ENCODE measurements at places on chromosomes 4 and X. TPM values are rescaled to one million over a fixed set of nuclear protein-coding genes. Genes with fewer than 3 reads are reported as not detected.

- DNase-seq = no peak
These were observed 38.1 kb upstream of the IRAK1 start for GRCh38 chrX:154057791-154058190.

Gene PDGFRA
- 14.1 TPM for total RNA-seq

Gene TEX13D
- total RNA-seq = not detected

DNA sequence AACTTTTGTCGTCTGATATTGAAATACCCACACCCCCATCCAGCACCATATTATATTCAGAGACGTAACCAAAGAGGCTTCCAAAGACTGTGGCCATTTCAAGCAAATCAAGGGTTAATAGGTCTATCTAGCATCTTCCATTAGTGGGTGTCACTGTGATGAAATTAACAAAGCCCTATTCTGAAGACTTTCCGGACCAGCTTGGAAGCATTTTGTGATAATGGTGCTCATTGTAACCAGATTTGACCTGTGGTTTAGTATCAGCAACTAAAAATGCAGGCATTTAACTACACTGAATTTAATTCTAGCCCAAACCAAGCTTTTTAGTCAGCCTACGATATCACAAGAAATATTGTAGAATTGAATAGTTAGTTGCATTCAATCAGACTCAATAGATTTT lies 309.7 kb upstream of the TENM3 start:
- no peak for DNase-seq

DNA sequence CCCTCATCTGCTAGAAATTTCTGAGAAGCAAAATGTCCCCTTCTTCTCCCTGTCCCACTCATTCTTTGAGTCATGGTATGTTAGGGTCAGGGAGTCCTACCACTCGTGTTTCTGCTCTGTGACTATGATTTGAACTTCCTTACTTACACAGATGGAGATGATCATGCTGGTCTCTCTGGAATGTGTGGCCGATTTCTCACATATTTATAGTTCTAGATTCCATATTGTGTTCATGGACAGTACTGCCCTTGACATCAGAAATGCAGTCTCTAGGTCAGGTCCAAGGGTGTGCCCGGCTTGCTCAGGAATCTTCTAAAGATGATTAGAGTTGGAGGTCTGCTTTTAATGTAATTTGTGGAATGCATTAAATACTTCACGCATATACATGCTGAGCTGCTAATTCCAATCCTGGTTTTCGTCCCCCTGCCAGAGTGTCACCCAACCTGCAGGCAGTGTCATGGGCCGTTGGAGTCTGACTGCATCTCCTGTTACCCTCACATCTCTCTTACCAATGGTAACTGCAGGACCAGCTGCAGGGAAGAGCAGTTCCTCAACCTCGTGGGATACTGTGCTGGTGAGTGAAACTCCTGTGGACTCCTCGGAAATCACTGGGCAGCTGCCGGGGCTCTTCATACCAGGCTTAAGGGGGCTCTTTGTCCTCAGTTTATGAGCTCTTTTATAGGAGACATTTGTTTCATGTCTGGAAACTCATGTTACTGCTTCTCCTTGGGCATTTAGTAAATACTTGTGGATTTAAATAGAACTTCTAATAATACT lies 214.1 kb upstream of the ANXA3 start:
- DNase-seq = no peak

Gene CNKSR2
- total RNA-seq = 18.5 TPM

- DNase-seq = no peak
These were observed 3.6 kb downstream of the MECP2 start for GRCh38 chrX:154093965-154094364.

Gene TMEM47
- total RNA-seq = 2.8 TPM

DNA sequence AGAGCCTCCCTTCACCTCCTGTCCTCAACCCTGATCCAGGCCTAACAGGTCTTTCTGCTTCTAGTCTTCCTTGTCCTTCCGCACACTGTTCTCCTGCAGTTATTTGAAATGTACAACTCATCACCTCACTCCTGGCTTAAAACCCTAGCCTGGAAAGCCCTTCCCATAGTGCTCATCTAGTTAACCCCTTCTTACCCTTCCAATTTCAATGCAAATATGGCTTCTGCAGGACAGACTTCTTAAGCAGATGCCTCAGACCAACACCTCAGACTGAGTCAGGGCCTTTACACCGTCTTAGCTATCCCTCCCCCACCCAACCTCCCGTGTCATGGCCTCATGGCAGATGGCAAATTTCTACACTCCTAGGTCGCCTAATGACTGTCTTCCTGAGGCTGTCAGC lies 130.4 kb downstream of the BCOR start:
- DNase-seq = no peak

Gene FHL1
- total RNA-seq = 161 TPM

DNA sequence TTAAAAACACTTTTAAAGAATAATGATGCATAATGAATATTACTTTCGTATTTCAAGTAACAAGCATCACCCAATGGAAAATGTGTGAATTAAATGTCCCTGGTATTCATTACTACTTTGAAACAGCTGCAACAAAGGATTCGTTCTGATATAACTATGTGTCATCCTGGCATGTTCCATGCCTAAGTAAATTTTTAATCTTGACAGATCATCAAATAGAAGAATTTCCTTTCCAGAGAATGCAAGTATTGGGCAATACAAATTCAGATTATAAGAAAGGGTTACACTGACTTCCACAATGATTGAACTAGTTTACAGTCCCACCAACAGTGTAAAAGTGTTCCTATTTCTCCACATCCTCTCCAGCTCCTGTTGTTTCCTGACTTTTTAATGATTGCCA lies 105.3 kb downstream of the SPCS3 start:
- no peak for DNase-seq

Gene USP51
- 2.7 TPM for total RNA-seq

Gene FUNDC1
- total RNA-seq = 19.3 TPM

GRCh38 chr4:147118528-147118927 lies 172.9 kb upstream of the TTC29 start:
- DNase-seq = no peak

DNA sequence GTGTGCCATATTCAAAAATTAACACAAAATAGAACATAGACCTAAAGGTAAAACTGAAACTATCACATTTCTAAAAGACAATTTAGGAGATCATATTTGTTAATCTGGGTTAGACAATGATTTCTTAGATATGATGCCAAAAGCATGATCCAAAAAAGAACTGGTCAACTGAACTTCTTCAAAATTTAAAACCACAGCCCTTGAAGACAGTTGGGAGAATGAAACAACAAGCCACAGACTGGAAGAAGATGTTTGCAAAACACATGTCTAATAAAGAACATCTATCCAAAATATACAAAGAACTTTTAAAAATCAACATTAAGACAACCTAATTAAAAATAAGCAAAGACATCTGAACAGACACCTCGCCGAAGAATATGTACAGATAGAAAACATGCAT lies 19.5 kb downstream of the COMMD8 start:
- DNase-seq = no peak

Gene MAGEC1
- not detected for total RNA-seq

DNA sequence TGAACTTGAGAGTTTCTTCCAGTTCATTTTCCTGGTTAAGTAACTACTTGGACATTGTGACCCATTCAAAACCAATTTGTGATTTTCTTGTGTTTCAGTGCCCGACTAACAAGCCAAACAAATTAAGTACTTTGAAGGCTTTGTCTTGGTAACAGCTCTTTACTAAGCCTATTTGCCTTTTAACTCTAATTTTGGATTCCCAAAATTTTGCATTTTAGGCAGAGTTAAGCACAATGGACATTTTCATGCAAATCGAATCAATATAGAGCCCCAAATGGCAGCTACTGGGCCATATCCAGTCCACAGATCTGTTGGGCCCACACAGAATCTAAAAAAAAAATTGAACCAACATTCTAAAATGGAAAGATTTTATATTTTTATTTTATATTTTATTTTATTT lies 31.4 kb upstream of the CHRNA9 start:
- DNase-seq = no peak

DNA sequence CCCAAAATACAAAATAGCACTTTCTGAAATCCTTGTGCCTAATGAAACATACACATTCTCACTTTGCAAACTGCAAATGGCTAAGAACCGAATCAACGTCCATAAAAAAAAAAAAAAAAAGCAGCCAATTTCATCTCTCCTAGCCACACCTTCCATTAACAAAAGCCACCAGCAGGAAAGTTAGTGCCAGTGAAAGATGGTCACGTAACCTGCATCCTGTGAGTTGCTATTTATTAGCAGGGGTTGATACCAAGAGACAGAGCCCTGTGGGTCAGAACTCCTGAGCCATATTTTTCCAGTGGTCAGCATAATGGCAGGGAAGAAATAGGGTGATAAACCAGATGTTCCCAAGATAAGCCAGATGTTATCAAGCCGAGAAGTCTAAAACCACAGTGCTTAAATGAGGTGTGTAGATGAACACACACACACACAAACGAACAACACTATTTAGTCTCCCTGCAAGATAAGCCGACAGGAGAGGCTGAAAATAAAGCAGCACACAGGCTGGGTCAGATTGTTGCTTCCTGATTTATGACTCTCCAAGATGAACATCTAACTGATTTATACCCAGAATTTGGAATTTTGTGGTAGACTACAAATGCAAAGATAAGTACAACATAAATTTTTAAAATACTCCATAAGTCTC lies 11.5 kb downstream of the PPARGC1A start:
- no peak for DNase-seq

GRCh38 chr4:143344041-143344440 lies 7.4 kb downstream of the GAB1 start:
- DNase-seq = no peak

DNA sequence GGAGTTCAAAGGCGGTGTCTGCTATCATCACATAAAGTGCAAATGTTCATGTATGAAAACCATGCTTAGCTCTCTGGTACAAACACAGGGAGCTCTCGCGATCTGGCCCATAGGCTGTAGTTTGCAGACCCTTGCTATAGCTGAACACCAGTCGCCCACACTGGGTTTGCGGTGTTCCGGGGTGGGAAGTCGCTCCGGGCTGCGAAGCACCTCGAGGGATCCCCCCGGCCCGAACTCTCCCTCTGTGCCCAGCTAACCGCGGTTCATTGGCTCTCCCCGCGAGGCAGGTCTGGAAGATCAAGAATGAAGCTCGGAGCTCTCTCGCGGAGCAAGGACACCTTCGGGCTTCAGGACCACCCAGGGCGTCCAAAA lies 341 bp upstream of the PRPS2 start:
- no peak for DNase-seq

DNA sequence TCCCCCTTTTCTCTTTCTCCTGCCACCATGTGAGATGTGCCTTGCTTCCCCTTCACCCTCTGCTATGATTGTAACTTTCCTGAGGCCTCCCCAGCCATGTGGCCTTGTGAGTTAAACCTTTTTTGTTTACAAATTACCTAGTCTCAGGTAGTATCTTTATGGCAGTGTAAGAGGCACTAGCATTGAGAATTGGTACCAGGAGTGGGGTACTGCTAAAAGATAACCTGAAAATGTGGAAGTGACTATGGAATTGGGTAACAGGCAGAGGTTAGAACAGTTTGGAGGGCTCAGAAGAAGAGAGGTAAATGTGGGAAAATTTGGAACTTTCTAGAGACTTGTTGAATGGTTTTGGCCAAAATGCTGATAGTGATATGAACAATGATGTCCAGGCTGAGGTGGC lies 182.0 kb downstream of the CHM start:
- DNase-seq = no peak

DNA sequence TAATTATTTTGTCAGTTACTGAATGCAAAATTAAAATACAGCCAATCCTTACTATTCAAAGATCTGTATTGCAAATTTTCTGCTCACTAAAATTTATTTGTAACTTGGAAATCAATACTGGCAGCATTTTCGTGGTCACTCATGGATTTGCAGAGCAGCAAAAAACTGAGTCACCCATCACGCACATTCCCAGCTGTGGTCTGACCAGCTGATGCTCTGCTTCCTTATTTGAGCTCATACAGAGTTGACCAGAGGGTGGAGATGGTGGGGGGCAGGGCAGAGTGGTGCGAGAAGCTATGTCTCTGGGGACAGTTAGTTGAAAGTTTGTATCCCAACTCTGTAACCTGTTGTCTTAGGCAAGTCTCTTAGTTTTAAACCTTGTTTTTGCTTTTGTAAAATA lies 214.8 kb downstream of the SPCS3 start:
- DNase-seq = no peak

GRCh38 chrX:45198706-45199105 lies 2.0 kb downstream of the DIPK2B start:
- DNase-seq = no peak

- no peak for DNase-seq
These were observed 15.9 kb upstream of the NOCT start for GRCh38 chr4:138999666-139000065.

DNA sequence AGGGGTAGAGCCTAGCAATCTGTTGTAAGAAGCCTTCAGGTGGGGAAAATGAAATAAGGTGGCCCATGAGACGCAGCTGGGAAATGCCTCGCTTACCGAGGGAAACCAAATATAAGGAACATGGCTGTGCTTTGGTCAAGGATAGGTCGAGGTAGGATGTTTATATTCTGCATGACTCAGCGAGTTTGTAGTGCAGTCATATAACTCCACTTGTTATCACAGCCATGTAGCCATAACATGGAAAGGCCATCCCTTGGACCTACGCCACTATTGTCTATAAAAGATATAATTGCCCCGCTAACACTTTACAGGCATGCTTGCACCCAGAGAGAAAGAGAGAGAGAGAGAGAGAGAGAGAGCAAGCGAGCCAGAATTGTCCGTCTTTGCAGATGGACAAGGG lies 80.9 kb upstream of the GLRA2 start:
- DNase-seq = no peak

Gene GUCY1B1
- 2.2 TPM for total RNA-seq

- no peak for DNase-seq
These were observed 11.7 kb downstream of the TRMT2B start for GRCh38 chrX:101040197-101040596.

Gene PFKFB1
- total RNA-seq = 1.1 TPM

GRCh38 chrX:3378156-3378555 lies 31.7 kb upstream of the MXRA5 start:
- no peak for DNase-seq

Gene SSX1
- not detected for total RNA-seq

Gene KLHL4
- total RNA-seq = 39.9 TPM

GRCh38 chrX:16113978-16114565 lies 9.3 kb upstream of the GRPR start:
- DNase-seq = no peak

- no peak for DNase-seq
These were observed 106.3 kb downstream of the C4orf51 start for GRCh38 chr4:145786261-145786660.

Gene SLC34A2
- total RNA-seq = 2.1 TPM

- peak; percentile 24 for DNase-seq
These were observed 68.4 kb upstream of the ALB start for GRCh38 chr4:73335679-73336078.

All from glutamatergic neuron (in vitro differentiated cells).